ENCODE measurements at places on chromosomes 12 and 14. TPM values are rescaled to one million over a fixed set of nuclear protein-coding genes. Genes with fewer than 3 reads are reported as not detected.

The MRPL51 gene
- 252 TPM for total RNA-seq

The CATSPERB gene
- 0.99 TPM for total RNA-seq

The SLC25A3 gene
- 373 TPM for total RNA-seq

DNA sequence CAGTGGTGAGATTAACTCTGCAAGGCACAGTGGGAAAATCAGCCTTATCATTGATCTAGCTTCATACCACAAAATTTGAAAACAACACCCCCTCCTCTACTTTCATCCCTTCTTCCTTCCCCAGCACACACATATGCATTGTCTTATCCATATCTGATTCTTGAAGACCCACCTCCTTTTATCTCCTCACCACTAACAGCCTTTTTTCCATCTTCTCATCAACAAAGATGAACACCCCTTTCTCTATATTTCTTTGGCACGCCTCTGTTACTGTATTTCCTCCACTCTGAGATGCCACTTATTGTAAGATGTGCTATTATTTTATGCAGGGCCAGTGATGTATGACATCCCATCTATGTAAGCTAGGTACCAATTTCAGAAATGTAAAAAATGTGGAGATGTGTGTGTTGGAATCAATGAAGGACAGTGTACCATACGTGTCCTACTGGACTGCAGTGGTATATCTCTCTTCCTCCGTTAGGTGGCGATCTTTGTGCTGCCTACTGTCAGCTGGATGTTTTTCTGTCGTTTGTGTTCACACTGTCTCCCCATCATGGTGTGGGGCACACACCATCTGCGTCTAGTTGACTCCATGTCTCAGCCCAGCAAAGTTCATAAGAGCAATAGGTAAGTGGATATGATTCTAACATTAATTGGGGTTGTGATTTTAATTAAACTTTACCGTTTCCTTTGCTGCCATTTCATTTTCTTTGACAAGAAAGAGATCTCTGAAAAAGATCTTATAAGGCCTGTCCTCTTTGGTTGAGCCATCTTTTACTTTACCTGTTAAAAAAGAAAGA, 24.0 kb downstream of the CCDC38 start:
- H3K4me1 ChIP-seq: no peaks in the 10 kb centered on the region
- H3K27me3 ChIP-seq: no peaks in the 10 kb centered on the region
- DNase-seq: no peak
- H3K36me3 ChIP-seq: no peaks in the 10 kb centered on the region
- no peak overlapping the region for H3K27ac ChIP-seq

- H3K36me3 ChIP-seq: no peaks in the 10 kb centered on the region
- no peak for DNase-seq
- H3K27me3 ChIP-seq: no peaks in the 10 kb centered on the region
- H3K4me1 ChIP-seq: no peaks in the 10 kb centered on the region
Observed at GRCh38 chr14:50388256-50388931, 8.3 kb downstream of the CDKL1 start.

DNA sequence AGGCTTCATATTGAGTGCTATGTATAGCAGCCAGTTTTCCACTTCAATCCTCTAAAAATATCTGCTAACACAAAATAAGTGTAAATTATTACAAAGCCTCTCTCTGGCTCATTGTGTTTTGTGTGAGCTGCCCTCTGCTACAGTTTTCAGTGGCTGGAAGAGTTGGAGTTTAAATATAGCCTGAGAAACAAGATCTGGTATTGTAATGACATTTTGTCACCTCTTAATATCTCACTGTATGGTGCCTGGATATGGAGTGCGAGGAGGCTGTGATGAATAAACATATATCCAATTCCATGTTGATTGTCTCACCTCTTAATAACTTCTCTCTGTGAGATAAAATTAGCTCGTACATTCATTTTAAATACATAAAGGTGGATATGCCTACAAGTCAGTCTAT, 269.7 kb downstream of the FLRT2 start:
- DNase-seq: no peak
- no peaks in the 10 kb centered on the region for H3K27me3 ChIP-seq
- no peaks in the 10 kb centered on the region for H3K4me1 ChIP-seq
- no peaks in the 10 kb centered on the region for H3K36me3 ChIP-seq
- H3K4me3 ChIP-seq: no peak overlapping the region
- H3K27ac ChIP-seq: no peak overlapping the region
